Esophagus squamous epithelium (tissue), 5 donors: ENCODE measurements at places on chromosomes 7 and 10.

GRCh38 chr10:78684947-78685346 is 383.8 kb upstream of the ZMIZ1 start:
- DNase-seq = no peak

- DNase-seq = no peak
Measured at GRCh38 chr7:27214239-27214950, 14.5 kb upstream of the HOXA13 start.

GRCh38 chr7:101626069-101626671 is 2.9 kb downstream of the MYL10 start:
- no peak for DNase-seq

- DNase-seq = no peak
Measured at GRCh38 chr7:87000344-87000743, 59.1 kb downstream of the ELAPOR2 start.

DNA sequence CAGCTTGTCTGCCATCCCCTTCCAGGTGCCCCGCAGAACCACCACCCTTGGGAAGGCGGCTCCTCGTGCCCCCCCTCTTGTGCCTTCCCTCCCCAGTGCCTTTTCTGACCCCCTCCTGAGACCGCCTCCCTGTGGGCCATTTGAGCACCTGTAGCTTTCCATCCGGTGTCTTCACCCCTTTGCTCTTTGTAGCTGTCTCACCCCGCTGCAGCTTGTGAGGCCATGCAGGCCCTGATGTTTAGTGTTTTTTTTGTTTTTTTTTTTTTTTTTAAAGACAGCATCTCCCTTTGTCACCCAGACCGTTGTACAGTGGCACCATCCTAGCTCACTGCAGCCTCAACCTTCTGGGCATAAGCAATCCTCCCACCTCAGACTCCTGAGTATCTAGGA is 52.5 kb downstream of the CUX1 start:
- DNase-seq = no peak

- no peak for DNase-seq
Measured at GRCh38 chr7:130560972-130561371, 69.1 kb downstream of the MEST start.

- no peak for DNase-seq
Measured at GRCh38 chr10:107418085-107418806, 253.7 kb upstream of the SORCS1 start.
